Nephron progenitor cell (in vitro differentiated cells): ENCODE measurements at places on chromosomes 16 and 17.

DNA sequence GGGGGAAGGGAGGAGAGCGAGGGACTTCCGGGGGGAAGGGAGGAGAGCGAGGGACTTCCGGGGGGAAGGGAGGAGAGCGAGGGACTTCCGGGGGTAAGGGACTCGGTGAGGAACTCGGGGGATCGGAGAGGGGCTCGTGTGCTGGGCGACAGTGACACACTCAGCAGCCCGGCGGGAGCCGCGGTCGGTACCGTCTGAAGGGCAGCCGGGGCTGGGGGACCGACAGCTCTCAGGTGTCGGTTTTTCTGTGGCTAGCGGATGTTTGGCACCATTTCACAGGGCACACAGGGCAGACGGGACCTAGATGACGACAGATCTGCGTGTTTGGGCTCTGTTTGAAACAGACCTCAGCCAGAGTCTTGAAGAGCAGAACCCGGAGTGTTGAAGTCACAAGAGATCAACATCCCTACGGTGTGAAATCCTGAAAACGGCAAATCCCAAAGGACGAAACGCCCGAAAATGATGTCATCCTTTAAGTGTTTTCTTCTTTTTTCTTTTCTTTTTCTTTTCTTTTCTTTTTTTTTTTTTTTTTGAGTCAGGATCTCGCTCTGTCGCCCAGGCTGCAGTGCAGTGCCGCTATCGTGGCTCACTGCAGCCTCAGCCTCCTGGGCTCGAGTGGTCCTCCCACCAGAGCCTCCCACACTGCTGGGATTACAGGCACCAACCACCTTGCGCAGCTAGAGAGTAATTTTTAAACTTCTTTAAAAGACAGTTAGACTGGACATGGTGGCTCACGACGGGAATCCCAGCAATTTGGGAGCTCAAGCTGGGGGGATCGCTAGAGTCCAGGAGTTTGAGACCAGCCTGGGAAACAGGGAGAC lies 23.9 kb downstream of the ZNF778 start:
- DNase-seq: peak; percentile 76

DNA sequence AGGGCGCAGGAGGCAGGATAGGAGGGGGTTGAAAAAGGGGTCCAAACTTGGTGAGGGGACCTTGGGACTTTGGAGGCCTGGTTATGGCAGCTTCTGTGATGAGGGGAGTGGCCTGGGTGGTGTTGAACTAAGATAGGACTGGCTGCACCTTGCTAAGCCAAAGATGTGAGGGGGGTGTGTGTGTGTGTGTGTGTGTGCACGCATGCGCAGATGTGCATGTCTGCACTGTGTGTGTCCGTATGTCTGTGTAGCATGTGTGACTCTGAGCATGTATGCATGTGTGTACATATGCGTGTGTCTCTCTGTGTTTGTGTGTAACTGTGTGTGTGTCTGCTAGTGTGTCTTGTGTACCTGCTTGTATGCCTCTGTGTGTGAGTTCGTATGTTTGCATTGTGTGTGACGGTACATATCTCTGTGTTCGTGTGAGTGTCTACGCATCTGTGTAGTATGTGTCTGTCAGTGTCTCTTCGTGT lies 4.1 kb downstream of the SLC16A5 start:
- no peak for DNase-seq

- no peak for DNase-seq
These were observed 2.6 kb upstream of the LMF1 start for GRCh38 chr16:973366-973765.

DNA sequence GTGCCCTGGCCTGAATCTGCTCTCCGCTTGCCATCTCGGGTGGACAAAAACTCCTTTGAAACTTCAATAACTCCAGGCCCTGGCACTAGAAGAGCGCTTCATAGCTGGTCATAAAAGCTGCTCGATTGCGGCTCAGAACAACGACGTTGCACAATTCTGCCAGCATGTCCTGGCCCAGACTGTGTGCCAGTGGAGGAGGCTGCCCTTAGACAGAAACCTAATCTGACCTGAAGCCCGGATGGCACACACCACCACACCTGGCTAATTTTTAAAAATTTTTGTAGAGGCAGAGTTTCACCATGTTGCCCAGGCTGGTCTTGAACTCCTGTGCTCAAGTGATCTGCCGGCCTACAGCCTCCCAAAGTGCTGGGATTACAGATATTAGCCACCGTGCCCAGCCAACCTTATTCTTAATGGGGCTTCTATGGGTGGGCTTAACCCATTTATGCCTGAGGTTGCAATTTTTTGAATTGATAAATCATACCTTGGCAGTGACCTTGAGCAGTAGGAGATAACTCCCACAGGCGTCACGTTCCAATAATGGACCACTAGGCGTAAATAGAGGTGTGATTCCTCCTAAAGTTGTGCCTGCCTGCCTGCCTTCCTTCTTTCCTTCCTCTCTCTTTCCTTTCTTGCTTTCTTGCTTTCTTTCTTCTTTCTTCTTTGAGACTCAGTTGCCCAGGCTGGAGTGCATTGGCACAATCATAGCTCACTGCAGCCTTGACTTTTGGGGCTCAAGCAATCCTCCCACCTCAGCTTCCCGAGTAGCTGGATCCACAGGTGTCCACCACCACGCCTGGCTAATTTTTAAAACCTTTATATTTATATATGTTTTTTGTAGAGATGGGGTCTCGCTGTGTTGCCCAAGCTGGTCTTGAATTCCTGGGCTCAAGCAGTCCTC lies 1.1 kb upstream of the PPL start:
- DNase-seq: no peak

DNA sequence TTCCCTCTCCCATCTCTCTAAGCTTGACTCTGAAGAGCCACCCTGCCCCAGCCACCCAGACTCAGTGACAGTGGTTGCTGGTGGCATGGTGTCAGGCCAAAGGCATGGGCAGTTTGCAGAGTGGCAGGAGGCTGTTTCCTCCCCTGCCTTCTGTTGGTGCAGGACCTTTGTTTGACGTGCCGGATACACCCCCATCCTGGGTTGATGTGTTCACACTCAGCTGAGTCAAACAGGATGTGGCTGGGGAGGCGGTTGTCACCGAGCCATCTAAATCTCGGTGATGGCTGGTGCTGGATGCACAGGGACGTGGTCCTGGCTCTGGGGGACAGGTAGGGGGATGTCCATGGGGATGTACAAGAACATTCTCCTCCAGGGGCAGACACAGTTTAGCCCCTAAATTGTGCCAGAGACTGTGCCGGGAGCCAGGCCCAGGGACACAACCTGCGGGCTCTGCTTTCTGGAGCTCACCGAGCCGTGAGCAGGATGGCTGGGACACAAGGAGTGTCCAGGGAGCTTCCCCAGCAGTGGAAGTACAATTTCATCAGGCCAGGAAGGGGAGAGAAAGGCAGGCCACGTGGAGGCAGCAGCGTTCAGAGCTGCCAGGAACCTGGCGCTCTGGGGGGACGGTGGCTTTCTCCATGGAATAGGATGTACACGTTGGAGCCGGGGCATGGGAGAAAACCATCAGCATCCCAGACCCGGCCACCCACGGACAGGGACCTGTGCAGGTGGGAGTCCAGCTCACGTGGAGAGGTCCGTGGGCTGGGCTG lies 264.2 kb downstream of the SEC14L1 start:
- DNase-seq: no peak

- DNase-seq: no peak
These were observed at the start of gene SLC5A10 for GRCh38 chr17:18951941-18952842. SLC5A10 (plus strand) TSS chr17:18952165; CDS start chr17:18952206, 41 bp downstream.
